ENCODE measurements at places on chromosomes 6 and 20.

GRCh38 chr20:53748176-53748575, 154.5 kb upstream of the ZNF217 start:
- no peak for DNase-seq

DNA sequence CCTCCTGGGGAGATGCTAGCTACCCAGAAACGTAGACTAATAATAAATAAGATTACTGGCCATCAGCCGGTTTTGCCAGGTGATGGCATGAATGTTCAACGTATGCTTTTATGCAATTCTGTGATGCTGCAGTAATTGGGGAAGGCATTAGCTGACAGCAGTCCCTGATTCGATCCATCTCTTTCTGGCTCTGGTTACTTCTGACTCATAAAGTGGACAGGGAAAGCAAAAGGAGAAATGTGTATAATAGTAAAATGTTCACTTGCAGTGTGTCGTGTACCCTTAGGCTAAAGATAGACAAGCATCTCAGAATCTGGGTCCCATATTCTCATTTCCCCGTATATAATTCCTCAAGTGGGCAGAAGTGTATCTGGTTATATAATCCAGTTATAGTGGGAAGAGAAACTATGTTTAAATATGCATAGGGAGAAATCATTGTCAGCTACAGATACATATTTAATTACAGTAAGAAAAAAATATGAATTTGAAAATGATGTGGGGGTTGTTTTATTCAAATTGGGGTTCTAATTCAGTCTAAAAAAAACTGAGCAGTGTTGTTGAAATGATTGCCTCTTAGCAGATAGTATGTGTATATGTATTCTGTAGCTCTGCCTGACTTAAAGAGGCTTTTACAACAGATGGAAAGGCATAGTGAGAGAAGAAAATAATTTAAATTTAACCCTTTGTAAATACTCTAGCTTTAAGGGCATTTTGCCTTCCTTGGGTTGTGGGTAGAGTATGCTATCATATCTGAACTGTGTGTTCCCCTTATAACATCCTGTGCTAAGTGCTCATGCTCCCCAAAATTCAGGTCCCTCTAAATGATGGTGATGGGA, 40.6 kb downstream of the DOK5 start:
- DNase-seq, result no peak

GRCh38 chr6:25054469-25054868, 118.7 kb upstream of the RIPOR2 start:
- DNase-seq, result no peak

DNA sequence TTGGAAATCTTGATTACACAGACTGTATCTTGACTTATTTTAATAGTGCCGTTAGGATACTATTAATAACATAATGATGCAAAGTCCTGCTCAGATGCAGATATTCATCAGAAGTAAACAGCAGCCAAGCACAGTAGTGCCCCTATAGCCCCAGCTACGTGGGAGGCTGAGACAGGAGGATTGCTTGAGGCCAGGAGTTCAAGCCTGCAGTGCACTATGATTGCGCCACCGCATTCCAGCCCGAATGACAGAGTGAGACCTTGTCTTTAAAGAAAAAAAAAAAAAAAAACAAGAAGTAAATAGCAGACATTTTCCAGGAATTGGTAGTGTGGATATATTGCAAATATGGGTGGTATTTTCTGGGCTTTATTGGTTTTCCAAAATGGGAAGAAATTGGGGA, 61.8 kb downstream of the TULP4 start:
- peak; percentile 44 for DNase-seq

- DNase-seq, result no peak
Measured at GRCh38 chr6:139597771-139598755, 223.6 kb upstream of the CITED2 start.

GRCh38 chr6:137799950-137800568, 67.0 kb upstream of the TNFAIP3 start:
- DNase-seq, result no peak

- DNase-seq, result no peak
Measured at GRCh38 chr6:18183766-18184165, 28.5 kb downstream of the KDM1B start.

- peak; percentile 93 for DNase-seq
Measured at GRCh38 chr6:39416728-39417127, 94.2 kb upstream of the KCNK16 start.

DNA sequence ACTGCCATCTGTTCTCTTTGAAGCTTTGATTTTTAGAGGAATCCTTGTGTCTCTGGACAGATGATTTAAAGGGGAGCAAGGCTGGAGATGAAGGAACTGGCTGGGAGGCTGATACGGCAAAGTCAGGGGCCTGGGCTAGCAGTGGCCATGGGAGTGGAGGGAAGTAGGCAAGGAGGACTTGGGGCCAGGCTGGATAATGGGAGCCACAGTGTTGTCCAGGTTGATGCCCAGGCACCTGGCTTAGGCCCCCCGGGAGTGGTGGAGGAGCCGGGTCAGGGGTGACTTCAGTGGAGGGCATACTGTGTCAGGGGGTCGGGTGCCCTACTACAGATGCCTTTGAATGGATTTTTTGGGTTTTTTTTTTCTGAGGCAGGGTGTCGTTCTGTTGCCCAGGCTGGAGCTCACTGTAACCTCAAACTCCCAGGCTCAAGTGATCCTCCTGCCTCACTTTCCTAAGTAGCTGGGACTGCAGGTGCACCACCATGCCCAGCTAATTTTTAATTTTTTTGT, 45.0 kb downstream of the EFCAB8 start:
- no peak for DNase-seq

GRCh38 chr20:6311841-6312655, 189.2 kb upstream of the FERMT1 start:
- DNase-seq, result no peak

GRCh38 chr6:51398064-51398705, 579.5 kb downstream of the TFAP2B start:
- no peak for DNase-seq

- no peak for DNase-seq
Measured at GRCh38 chr6:50707652-50708300, 5.5 kb upstream of the TFAP2D start.

DNA sequence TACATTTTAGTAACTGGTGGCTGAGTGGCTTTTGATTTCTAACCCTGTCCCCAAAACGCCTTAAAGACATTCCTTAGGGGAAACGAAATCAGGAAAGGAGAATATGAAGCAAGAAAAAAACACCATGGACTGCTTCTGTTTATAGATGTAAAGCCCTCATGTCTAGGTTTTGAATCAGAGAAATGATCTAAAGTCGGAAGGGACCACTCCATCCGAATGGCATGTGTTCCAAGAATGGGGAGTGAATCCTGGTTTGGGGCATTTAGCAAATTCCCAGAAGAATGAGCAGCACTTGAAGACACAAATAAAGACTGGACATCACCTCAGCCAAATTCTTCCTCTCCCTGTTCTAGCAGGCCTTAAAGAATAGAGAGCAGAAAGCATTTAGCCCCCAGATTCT, 65.6 kb downstream of the CAP2 start:
- no peak for DNase-seq

GRCh38 chr20:4736875-4737274, 15.2 kb downstream of the PRND start:
- no peak for DNase-seq

DNA sequence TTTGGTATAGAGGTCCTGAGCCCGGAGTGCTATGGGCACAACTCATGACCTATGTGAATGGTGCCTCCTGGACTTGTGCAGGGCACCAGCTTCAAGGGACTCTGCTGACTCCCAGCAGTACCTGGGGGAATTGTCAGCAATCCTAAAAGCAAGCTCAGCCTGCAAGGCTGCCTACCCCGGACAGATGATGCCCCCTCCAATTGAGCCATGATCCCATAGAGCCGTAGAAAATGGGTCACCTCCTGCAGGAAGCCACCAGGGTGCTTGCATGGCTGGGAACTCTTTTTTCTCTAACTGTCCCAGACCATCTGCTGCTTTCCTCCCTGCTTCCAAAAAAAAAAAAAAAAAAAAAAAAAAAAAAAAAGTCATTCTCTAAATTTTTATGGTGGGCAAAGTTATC, 12.9 kb upstream of the PRND start:
- DNase-seq, result peak; percentile 46

DNA sequence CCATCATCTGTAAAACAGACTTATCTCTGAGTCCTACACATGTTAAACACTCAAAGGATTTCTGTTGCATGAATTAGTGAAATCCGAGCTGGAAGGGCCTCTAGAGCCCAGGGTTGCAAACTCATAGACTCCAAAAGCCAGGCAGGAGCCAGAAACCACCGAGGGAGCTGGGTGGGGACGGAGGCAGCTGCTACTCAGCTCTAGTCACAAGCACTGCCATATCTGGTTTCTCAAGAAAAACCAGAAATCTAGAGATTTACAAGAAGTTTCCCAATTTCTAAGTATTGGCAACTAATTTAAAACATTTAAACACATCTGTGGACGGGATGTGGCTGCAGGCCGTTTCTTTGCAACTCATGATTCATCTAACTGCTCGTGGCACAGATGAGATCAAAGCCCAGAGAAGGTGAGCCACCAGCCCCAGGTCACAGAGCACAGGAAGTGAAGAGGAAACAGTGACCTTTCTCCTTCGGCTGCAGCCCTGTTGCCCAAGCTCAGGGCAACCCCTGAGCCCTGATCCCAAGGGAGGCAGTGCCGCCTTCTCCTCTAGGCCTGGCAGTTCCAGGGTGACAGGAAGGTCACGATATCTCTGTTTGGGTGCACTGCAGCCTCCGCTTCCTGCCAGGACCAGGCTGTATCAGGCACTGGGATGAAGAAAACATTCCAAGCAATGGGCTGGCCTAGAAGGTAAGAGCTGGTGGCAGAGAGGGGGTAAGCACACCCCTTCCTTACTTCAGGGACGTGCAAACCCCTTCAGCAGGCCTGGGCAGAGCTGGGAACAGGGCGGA, 26.4 kb upstream of the PTGIS start:
- no peak for DNase-seq

DNA sequence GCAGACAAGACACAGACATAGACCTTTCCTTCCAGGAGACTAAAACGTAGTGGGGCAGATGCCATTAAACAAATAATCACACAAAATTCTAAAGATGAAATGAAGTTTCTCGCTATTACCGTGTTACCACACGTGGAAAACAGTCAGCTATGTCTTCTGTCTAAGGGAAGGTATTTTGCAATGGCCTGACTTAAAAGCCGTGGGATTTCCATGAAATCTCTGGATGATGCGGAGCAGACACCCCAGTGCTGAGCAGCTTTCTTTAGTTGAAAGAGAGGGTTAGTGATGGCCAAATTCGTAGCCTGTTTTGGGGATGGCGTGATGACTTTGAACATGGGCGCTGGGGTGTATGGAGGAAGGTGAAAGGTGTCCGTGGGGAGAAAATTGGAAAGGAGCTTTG, 281.8 kb downstream of the NRN1 start:
- DNase-seq, result no peak

GRCh38 chr6:147508042-147508865, at the start of gene SAMD5:
Gene SAMD5, plus strand, starts transcription at chr6:147508690. Its CDS starts 239 bp downstream, at chr6:147508929.
- DNase-seq, result peak; percentile 94

DNA sequence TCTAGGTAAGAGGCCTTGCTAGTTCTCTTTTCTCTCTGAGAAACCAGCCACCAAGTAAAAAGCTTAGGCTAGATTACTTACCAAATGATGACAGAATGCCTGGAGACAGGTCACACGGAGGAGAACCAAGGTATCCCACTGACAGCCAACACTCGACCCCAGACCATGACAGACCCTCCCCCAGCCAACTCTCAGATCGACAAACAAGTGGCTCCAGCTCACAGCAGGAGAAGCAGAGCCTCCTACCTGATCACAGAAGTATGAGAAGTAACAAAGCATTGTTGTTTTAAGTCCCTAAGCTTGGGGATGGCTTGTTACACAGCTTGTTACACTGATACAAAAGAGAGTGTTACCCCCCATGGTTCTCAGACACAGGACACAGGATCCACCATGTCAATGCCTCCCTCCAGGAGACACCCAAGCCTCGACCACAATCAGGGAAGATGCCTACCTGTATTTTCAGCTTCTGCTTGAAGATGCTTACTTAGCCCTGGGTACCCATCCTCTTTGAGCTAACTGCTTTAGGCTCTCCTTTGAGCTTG, 423.8 kb upstream of the JARID2 start:
- no peak for DNase-seq

GRCh38 chr6:142781129-142781528, 163.8 kb downstream of the HIVEP2 start:
- DNase-seq, result no peak

GRCh38 chr6:16639684-16640480, 121.4 kb downstream of the ATXN1 start:
- no peak for DNase-seq

DNA sequence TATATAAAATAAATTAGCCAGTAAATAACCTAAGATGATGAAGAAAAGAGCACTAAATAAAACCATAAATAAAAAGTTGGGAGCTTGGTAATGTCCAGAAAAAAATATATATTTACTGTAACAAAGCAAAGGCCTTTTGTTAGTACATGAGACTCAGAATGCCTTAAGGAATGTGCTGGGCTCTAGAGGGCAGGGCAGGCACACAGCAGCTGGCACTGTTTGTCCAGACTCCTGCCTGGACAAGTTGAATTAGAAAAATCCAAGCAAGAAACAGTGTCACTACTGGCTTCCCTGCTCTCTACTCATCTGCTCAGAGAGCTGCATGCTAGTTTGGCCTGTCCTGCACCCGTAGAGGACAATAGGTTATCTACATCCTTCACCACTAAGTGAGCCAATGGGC, 8.8 kb downstream of the DEFB129 start:
- no peak for DNase-seq

DNA sequence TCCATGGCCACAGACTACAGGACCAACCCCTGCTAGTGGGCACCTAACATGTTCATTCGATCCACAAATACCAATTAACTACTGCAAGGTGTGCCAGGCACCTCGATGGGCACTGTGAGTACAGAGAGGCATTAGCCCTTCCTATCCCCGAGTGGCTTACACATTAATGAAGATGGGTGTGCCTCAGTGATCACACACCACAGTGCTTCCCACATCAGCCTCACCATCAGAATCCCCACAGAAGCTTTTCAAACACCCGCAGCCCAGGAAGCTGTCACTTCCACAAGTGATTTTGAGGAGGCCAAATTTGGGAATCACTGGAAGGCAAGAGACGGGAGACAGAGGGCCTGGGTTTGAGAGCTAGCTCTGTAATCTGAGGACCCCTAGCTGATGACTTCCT, 23.7 kb downstream of the EZR start:
- DNase-seq, result no peak

DNA sequence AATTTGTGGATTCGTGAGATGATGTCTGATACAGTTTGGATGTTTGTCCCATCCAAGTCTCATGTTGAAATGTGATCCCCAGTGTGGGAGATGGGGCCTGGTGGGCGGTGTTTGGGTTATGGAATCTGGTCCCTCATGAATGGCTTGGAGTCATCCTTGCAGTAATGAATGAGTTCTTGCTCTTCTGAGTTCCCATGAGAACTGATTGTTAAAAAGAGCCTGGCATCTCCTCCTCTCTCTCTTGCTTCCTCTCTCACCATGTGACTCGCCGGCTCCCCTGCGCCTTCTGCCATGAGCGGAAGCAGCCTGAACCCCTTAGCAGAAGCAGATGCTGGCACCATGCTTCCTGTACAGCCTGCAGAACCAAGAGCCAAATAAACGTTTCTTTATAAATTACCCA, 30.5 kb upstream of the RPP40 start:
- no peak for DNase-seq

Data from osteocyte (in vitro differentiated cells).